Colonic mucosa (tissue), 4 donors: ENCODE measurements at places on chromosomes 1 and 21. TPM values are rescaled to one million over a fixed set of nuclear protein-coding genes. Genes with fewer than 3 reads are reported as not detected.

GRCh38 chr1:237444120-237444790, 402.3 kb downstream of the RYR2 start:
- no peaks in the 10 kb centered on the region for H3K4me1 ChIP-seq
- H3K36me3 ChIP-seq: no peaks in the 10 kb centered on the region
- no peak overlapping the region for H3K4me3 ChIP-seq

DNA sequence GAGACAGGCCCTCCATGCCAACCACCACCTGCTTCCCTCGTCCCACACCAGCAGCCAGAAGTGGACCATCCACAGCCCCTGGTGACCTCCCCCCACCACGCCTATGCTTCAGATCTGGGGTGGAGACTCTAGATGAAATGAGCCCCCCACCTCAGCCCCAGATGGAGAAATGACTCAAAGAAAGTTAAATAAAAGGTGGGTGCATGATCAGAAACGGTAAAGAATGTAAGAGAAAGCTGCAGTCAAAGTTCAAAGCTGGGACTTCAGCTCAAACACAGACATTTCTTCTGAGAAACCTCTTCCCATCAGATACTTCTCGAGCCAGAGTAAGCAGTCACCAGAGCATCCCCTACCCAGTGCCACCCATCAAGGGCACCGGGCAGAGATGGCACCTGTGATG, 43.1 kb upstream of the HMGB4 start:
- H3K27me3 ChIP-seq: no peaks in the 10 kb centered on the region
- no peaks in the 10 kb centered on the region for H3K36me3 ChIP-seq
- H3K4me3 ChIP-seq: no peak overlapping the region
- no peak for DNase-seq

DNA sequence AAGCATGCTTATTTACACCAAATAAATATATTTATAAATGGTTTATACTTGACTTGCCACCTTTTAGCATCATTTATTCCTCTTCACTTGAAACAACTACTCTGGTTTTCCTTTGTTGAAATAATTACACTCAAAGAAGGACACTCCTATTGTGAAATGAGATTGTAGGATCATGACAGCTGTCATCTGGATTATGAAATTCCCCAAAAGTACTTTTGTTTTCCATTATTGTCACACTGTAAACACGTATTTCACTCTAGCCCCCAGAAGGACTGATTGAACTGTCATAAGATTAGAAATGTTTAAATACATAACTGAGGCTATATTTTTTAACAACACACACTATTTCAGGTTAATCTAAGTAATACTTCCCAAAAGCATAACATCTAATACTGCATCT, 593.8 kb downstream of the LRRIQ3 start:
- DNase-seq: no peak
- no peak overlapping the region for H3K27ac ChIP-seq
- H3K4me1 ChIP-seq: no peaks in the 10 kb centered on the region
- H3K27me3 ChIP-seq: no peaks in the 10 kb centered on the region
- H3K4me3 ChIP-seq: no peak overlapping the region

DNA sequence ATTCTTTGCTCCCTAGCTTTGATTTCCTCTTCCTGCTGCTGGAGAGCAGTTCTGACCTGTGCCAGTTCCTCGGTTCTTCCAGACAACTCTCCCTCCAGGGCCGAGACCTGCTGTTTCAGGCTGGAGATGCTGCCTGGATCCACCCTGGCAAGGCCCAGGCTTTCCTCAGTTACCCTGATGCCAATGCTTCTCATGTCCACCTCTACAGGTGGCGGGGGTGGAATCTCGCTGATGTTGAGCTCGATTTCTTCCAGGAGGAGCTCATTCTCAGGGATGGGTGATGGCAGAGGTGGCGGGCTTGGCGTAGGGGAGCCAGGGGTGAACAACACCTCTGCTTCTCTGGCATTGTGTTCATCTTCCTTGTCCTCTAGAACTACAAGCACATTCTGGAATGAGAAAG, 45.3 kb downstream of the KANK4 start:
- no peaks in the 10 kb centered on the region for H3K4me1 ChIP-seq
- DNase-seq: no peak
- H3K27me3 ChIP-seq: no peaks in the 10 kb centered on the region
- H3K36me3 ChIP-seq: no peaks in the 10 kb centered on the region

GRCh38 chr1:160127865-160128523, 12.4 kb downstream of the ATP1A2 start:
- no peak overlapping the region for H3K4me3 ChIP-seq
- DNase-seq: no peak
- H3K27me3 ChIP-seq: no peaks in the 10 kb centered on the region
- no peaks in the 10 kb centered on the region for H3K4me1 ChIP-seq

GRCh38 chr1:179156026-179156425, 73.5 kb downstream of the ABL2 start:
- H3K4me3 ChIP-seq: no peak overlapping the region
- H3K27ac ChIP-seq: no peak overlapping the region
- H3K36me3 ChIP-seq: no peaks in the 10 kb centered on the region
- H3K4me1 ChIP-seq: no peaks in the 10 kb centered on the region
- no peak for DNase-seq
- H3K27me3 ChIP-seq: no peaks in the 10 kb centered on the region

DNA sequence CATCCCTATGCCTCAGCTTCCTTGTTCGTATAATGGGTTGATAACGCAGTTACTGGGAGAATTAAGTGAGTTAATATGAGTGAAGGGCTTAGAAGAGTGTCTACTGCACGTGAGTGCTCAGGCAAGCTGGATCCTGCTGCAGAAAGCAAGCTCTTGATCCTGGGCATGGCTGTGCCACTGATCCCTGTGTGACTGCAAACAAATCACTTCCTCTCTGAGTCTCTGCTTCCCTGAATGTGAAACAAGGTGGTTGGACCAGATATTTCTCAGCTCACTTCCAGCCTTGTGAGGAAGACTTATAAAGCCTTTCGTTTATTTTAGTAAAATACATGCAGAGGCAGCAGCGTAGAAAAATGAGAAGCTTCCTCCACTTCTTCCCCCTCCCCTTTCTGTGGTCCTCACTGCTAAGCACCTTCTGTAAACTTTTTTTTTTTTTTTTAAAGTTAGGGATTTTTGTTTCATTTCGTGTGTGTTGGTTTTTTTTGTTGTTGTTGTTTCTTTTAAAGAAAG, 13.8 kb downstream of the PSEN2 start:
- peaks cover 14% of the 10 kb centered on the region for H3K4me1 ChIP-seq
- H3K27ac ChIP-seq: no peak overlapping the region
- no peaks in the 10 kb centered on the region for H3K27me3 ChIP-seq
- no peak overlapping the region for H3K4me3 ChIP-seq

BRINP3 gene
- total RNA-seq: 19.1 TPM

DNA sequence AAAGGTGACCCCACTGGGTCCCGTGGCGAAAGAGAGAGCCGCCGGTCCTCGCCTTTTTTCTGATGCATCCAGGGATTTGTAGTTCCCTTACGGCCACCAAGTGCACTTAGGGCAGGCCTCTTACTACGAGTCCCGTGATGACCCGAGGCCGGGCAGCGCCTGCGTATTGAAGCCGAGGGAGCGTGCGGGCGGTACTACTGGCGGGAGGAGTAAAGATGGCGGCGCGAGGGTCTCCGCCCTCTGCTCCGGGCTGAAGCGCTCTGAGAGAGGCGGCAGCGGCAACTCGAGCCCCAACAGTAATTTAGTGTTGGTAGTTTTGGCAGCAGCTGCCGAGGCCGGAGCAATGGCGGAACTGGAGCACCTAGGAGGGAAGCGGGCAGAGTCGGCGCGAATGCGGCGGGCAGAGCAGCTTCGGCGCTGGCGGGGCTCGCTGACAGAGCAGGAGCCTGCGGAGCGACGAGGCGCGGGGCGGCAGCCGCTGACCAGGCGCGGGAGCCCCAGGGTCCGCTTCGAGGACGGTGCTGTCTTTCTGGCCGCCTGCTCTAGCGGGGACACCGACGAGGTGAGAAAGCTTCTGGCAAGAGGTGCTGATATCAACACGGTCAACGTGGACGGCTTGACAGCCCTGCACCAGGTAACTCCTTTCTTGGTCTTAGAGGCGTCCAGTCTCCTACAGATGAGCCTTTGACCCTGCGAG, at the start of gene PPP1R12B:
PPP1R12B (plus strand) TSS at position 191 of the 697 bp plus-strand sequence; CDS start at position 344, 153 bp downstream.
- H3K27ac ChIP-seq: peak within 1 kb of the TSS; percentile 88
- DNase-seq: peak; percentile 97
- H3K4me3 ChIP-seq: peak within 1 kb of the TSS; percentile 100
- no peaks in the 10 kb centered on the region for H3K36me3 ChIP-seq

ACADM gene
- 68.9 TPM for total RNA-seq

COX20 gene
- 31.5 TPM for total RNA-seq

S100A7 gene
- total RNA-seq: not detected

C1orf94 gene
- not detected for total RNA-seq

DNA sequence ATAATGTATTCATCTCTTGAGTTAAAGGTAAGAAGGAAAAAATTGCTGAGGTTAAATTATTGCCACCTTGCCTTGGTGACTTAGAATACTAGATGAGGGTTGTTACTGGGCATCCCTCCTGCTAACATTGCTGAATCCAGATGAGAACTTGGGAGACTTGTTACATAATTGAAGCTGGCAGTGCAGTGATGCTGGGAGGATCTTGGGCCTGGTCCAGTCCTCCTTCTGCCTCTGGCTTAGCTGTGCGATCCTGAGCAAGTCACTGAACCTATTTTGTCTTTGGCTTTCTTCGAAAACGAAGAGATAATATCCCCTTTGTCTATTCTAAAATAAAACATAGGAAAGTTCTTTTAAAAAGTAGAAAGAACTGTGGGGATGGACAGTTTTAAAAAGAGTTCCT, 244.9 kb upstream of the NRIP1 start:
- no peaks in the 10 kb centered on the region for H3K36me3 ChIP-seq
- no peak overlapping the region for H3K27ac ChIP-seq
- no peak overlapping the region for H3K4me3 ChIP-seq
- no peaks in the 10 kb centered on the region for H3K4me1 ChIP-seq

- H3K27ac ChIP-seq: no peak overlapping the region
- H3K4me3 ChIP-seq: no peak overlapping the region
- H3K4me1 ChIP-seq: no peaks in the 10 kb centered on the region
- no peaks in the 10 kb centered on the region for H3K27me3 ChIP-seq
Observed at GRCh38 chr1:161849518-161849917, 83.4 kb downstream of the ATF6 start.

- H3K27ac ChIP-seq: no peak overlapping the region
- no peaks in the 10 kb centered on the region for H3K27me3 ChIP-seq
- DNase-seq: no peak
Observed at GRCh38 chr1:147567594-147568381, 26.5 kb downstream of the BCL9 start.

- no peaks in the 10 kb centered on the region for H3K36me3 ChIP-seq
- H3K27me3 ChIP-seq: no peaks in the 10 kb centered on the region
- no peak overlapping the region for H3K27ac ChIP-seq
- DNase-seq: no peak
- H3K4me3 ChIP-seq: no peak overlapping the region
Observed at GRCh38 chr1:151476083-151476482, 16.8 kb upstream of the POGZ start.

ATAD3C gene
- total RNA-seq: 0.64 TPM

DNA sequence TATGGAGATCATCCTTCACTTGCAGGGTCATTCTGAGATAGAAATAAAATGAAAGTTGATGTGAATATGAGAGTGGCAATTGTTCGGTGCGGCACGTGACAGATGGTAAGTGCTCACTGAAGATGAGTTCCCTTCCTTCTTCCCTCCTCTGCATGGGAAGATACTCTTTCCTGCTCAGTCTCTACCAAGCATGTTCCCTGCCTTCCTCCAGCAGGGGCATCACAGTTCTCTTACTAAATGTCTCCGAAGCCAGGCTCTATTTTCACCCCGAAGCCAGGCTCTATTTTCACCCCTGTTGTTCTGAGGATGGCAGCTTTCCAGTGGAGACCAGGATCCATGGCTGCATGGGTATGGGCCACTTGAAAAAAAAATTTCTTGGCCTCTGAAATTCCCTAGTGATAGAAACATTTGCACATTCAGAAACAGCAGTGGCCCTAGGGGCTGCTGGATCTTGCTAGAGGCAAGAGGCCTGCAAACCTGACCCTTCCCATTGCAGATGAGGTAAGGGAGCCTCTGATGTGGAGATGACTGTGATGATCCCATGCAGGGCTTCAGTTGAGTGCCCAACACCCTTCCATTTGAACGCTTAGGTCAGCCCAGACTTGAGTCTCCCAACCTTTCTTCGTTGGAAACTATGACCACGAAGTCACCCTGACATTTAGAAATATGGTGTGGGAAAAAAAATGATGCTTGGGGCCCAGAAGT, 123.7 kb upstream of the HMGB4 start:
- H3K36me3 ChIP-seq: no peaks in the 10 kb centered on the region
- DNase-seq: no peak
- H3K27ac ChIP-seq: no peak overlapping the region
- H3K4me1 ChIP-seq: no peaks in the 10 kb centered on the region

PLEKHA6 gene
- total RNA-seq: 84.5 TPM

DNA sequence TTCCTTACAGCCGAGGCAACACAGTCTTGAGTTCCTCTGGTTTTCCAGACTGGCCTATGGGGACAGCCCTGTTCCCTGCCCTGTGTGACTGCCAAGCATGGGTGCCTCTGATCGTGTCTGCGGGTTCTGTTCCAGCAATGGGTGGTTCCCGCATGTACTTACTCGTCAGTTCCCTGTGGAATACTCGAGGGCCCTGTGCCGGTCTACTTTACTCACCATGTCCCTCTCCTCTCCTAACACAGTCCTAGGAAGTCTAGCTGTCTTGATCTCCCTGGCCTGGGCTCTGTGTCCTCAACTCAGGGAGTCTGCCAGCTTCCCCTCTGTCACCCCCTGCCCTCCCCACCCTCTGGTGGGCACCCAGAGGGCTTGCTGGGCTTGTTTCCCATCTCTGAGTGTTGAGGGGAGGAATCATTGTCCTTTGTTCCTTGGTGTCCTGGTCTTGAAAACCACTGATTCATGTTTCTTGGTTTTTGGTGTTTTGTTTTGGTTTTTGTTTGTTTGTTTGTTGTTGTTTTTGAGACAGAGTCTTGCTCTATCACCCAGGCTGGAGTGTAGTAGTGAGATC, 36.0 kb downstream of the TRAPPC10 start:
- H3K4me3 ChIP-seq: no peak overlapping the region
- H3K27ac ChIP-seq: no peak overlapping the region
- H3K27me3 ChIP-seq: no peaks in the 10 kb centered on the region
- DNase-seq: no peak
- peaks cover 3% of the 10 kb centered on the region for H3K4me1 ChIP-seq

DMBX1 gene
- total RNA-seq: not detected

LEFTY1 gene
- total RNA-seq: 201 TPM

- no peaks in the 10 kb centered on the region for H3K27me3 ChIP-seq
- DNase-seq: no peak
- H3K36me3 ChIP-seq: no peaks in the 10 kb centered on the region
- no peak overlapping the region for H3K4me3 ChIP-seq
Observed at GRCh38 chr1:167808690-167809089, 86.9 kb downstream of the MPZL1 start.
